Suprapubic skin (tissue), 4 donors: ENCODE measurements at places on chromosomes 7 and 10.

GRCh38 chr7:100830396-100830795, 3.1 kb upstream of the EPHB4 start:
- no peak overlapping the region for H3K27ac ChIP-seq
- H3K4me1 ChIP-seq = peaks cover 24% of the 10 kb centered on the region
- DNase-seq = no peak
- no peaks in the 10 kb centered on the region for H3K36me3 ChIP-seq
- peaks cover 5% of the 10 kb centered on the region for H3K27me3 ChIP-seq

DNA sequence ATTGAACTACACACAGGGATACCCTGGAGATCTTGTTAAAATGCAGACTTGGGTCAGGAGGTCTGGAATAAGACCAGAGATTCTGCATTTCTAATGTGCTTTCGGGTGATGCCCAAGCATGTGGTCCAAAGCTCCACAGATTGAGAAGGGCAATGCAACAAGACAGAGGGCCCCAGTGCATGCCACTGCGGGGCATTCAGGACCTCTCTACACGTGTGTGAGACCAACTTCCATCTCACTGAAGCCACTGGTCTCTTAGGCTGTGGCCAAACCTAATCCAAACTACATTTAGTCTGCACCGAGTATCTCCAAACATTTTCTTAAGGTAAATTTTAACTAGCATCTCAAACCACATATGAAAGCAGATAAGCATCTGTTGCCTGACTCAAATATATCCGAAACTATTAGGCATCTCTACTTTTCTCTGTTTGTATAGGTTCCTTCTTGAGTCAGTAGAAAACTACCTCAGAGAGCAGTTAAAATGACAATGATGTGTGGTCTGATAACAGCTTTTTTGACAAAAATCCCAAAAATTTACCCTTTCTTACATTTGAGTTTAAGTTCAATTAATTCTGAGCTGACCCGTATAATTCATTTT, 107.5 kb downstream of the ELMO1 start:
- no peak overlapping the region for H3K27ac ChIP-seq
- H3K36me3 ChIP-seq = no peaks in the 10 kb centered on the region
- H3K4me3 ChIP-seq = no peak overlapping the region
- DNase-seq = no peak

- no peak overlapping the region for H3K27ac ChIP-seq
- peaks cover 3% of the 10 kb centered on the region for H3K36me3 ChIP-seq
- peaks cover 24% of the 10 kb centered on the region for H3K4me1 ChIP-seq
- no peak for DNase-seq
Measured at GRCh38 chr7:28723336-28723735, 234.8 kb downstream of the TRIL start.

GRCh38 chr10:72407471-72407870, 52.8 kb upstream of the DNAJB12 start:
- H3K4me1 ChIP-seq = no peaks in the 10 kb centered on the region
- no peak overlapping the region for H3K27ac ChIP-seq
- no peak for DNase-seq
- H3K4me3 ChIP-seq = no peak overlapping the region
- peaks cover 15% of the 10 kb centered on the region for H3K36me3 ChIP-seq

DNA sequence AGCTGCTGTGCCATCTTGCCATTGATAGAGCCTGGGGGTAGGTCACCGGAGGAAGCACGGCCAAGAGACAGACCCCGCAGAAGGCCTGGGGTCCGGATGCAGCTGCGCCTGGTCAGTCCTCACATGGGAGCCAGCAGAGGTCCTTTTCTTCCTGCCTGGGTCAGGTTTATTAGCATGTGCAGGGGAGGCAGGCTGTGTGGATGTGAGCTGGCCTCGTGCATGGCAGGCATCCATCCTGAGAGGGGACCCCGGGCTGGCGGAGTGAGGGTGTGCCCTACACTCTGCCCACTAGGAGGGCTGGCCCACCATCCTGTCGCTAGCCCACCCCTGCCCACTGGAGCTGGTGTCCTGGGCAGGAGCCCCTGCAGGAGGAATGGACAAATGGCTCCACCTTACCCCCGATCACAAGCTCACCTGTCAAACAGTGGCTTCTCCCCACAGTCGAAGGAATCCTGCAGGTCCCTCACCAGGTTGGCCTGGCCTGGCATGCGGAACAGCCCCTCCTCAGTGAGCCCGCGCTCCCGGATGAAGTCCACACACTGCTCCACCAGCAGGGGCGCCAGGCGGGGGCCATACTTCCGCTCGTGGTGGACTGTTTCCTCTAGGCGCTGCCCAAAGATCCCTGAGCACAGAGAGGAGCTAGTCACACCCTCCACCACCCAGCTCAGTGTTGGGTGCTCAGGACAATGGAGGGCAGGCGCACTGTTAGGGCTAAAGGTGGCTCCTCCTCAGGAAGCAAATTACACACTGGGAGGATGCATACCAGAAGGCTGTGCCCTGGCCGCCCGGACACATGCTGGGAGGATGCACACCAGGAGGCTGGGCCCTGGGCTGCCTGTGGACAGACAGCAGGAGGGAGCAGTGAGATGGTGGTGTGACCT, 145.4 kb downstream of the ARHGAP22 start:
- no peaks in the 10 kb centered on the region for H3K27me3 ChIP-seq
- H3K4me1 ChIP-seq = no peaks in the 10 kb centered on the region
- no peak overlapping the region for H3K4me3 ChIP-seq
- no peak overlapping the region for H3K27ac ChIP-seq
- no peaks in the 10 kb centered on the region for H3K36me3 ChIP-seq

GRCh38 chr7:18234519-18234918, 206.9 kb upstream of the PRPS1L1 start:
- no peaks in the 10 kb centered on the region for H3K27me3 ChIP-seq
- DNase-seq = no peak
- H3K36me3 ChIP-seq = no peaks in the 10 kb centered on the region
- H3K27ac ChIP-seq = no peak overlapping the region
- no peaks in the 10 kb centered on the region for H3K4me1 ChIP-seq
- H3K4me3 ChIP-seq = no peak overlapping the region

GRCh38 chr10:52221923-52222322, 92.2 kb upstream of the DKK1 start:
- H3K36me3 ChIP-seq = no peaks in the 10 kb centered on the region
- H3K4me1 ChIP-seq = no peaks in the 10 kb centered on the region
- H3K4me3 ChIP-seq = no peak overlapping the region

DNA sequence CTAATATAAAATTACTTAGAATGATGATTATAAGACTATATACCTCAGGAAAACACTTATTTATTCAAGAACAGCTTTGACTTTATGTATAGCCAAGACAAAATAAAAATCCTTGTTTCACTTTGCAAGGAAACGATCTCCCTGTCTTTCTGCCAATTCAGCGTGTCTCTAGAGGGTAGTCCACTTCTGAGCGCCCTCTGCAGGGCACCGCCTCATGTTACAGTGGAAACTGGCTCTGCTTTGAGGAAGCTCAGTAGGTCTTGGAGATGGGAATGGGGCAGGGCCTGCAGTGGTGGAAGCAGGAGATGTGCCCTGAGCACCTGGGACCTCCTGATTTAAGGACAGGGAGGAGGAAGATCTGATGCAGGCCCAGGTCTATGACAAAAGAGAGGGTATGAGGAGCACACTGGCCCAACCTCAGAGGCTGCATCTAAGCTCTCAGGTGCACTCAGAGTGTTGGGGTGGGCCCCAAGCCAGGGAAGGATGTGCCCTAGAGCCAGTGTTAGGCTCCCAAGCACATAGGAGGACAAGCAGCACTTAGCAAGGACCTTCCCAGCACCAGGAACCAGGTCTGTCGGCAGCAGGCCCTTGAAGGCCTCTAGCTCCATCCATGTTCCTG, 481.0 kb downstream of the TNS3 start:
- no peaks in the 10 kb centered on the region for H3K36me3 ChIP-seq
- no peaks in the 10 kb centered on the region for H3K27me3 ChIP-seq
- H3K27ac ChIP-seq = no peak overlapping the region
- DNase-seq = no peak
- H3K4me3 ChIP-seq = no peak overlapping the region
- no peaks in the 10 kb centered on the region for H3K4me1 ChIP-seq

DNA sequence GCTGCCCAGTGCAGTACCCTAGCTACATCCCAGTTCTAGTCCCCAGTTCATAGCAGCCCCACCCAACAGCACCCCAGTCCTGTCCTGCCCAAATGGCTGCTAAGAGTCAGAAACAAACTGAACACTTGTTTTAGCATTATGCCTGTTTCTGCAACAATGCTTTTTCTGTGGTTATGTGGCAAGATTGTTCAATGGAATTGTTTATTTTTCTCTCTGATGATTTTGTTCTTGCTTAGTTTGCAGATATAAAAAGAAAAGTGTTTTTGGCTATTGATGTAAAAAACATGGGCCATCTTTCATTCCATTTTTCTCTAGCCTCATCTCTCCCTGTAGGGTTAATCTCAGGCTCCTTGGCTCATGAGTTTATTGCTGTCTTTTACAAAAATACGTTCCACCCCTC, 42.5 kb downstream of the LRRC4 start:
- no peak overlapping the region for H3K4me3 ChIP-seq
- DNase-seq = no peak
- H3K4me1 ChIP-seq = no peaks in the 10 kb centered on the region
- H3K27ac ChIP-seq = no peak overlapping the region
- H3K27me3 ChIP-seq = no peaks in the 10 kb centered on the region

DNA sequence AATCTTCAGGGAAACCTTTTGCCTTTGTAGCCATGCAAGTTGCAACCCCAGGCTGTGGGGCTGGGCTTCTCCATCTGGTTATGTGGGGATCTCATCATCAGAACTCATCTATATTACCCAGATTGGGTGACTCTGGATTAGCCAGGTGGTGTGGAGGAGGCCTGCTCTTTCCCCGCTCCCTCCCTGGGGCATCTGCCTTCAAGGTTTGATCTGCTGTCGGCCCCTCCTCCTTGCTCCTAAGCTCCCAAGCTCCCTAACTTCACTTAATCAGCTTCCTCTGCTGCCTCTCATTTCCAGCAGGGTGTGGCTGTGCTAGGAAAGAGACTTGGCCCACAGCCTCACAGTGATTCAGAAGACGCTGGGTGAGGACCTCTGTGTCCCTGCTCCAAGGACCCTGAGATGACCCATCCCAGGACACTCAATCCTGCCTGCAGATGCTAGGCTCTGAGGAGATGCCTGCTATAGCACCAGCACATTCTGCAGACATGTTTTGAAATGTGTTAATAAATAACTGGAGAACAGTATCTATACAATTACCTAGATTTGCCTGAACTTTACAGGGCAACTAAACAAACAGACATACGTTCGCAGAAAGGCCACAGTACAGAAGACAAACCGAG, 392.1 kb upstream of the PODXL start:
- H3K27ac ChIP-seq = no peak overlapping the region
- no peak for DNase-seq
- peaks cover 34% of the 10 kb centered on the region for H3K4me1 ChIP-seq
- no peak overlapping the region for H3K4me3 ChIP-seq
- no peaks in the 10 kb centered on the region for H3K36me3 ChIP-seq

GRCh38 chr7:137142376-137142775, 201.2 kb downstream of the PTN start:
- no peak overlapping the region for H3K27ac ChIP-seq
- DNase-seq = no peak
- no peaks in the 10 kb centered on the region for H3K36me3 ChIP-seq
- no peaks in the 10 kb centered on the region for H3K4me1 ChIP-seq
- H3K4me3 ChIP-seq = no peak overlapping the region

- H3K4me3 ChIP-seq = no peak overlapping the region
- H3K27ac ChIP-seq = no peak overlapping the region
- no peaks in the 10 kb centered on the region for H3K27me3 ChIP-seq
- H3K4me1 ChIP-seq = peaks cover 44% of the 10 kb centered on the region
Measured at GRCh38 chr10:80173466-80173865, 31.9 kb downstream of the ANXA11 start.

DNA sequence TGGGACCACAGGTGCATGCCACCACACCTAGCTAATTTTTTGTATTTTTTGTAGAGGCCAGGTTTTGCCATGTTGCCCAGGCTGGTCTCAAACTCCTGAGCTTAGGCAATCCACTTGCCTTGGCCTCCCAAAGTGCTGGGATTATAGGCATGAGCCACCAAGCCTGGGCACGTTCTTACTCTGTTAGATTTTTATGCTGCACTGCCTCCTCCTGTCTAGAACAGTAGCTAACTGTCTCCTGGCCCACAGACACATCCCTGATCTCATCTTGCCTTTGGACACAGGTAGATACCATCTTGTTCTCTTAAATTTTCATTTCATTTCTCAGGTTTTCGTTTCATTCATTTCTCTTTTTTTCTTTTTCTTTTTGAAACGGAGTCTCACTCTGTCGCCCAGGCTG, 41.1 kb downstream of the BLVRA start:
- H3K27me3 ChIP-seq = no peaks in the 10 kb centered on the region
- no peak for DNase-seq
- H3K27ac ChIP-seq = no peak overlapping the region
- H3K36me3 ChIP-seq = peaks cover 48% of the 10 kb centered on the region
- H3K4me1 ChIP-seq = no peaks in the 10 kb centered on the region
- H3K4me3 ChIP-seq = no peak overlapping the region

DNA sequence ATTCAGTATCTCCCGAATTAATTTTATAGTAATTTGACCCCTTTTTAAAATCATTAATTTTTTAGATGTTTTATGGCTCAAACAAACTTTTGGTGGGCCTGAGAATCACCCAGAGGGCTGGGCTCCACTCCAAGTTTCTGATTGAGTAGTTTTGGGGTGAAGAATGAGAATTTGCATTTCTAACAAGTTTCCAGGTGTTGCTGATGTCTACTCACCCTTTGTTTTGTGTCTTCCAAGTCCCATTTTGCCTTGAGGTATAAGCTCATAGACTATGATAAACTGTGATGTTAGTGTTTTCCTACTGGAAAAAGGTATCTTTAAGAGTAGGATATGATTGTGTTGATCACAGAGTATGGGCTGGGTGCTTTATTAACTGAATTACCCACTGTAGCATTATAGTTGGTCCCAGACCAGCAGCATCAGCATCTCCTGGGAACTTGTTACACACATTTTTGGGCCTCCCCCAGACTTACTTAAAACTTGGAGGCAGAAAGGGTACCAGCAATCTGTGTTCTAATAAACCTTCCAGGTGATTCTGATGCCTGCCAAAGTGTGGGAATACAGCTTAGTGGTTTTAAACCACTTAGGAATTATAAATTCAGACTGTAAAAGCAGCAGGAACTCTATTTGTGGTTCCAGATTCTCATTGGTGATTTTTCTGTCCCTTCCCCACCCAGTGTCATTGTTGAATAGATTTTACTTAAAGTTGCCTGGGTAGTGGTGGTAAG, 19.1 kb downstream of the ZNRF2 start:
- no peak overlapping the region for H3K27ac ChIP-seq
- H3K27me3 ChIP-seq = no peaks in the 10 kb centered on the region
- no peak for DNase-seq

- no peak within 1 kb of the TSS for H3K4me3 ChIP-seq
- H3K4me1 ChIP-seq = peaks cover 7% of the 10 kb centered on the region
- no peaks in the 10 kb centered on the region for H3K36me3 ChIP-seq
Measured at GRCh38 chr7:143315776-143316175, at the start of gene CLCN1. Gene CLCN1, plus strand, starts transcription at chr7:143316111. Its CDS starts 102 bp downstream, at chr7:143316213.
